ENCODE measurements at places on chromosomes 6 and 20. TPM values are rescaled to one million over a fixed set of nuclear protein-coding genes. Genes with fewer than 3 reads are reported as not detected.

The PDYN gene
- total RNA-seq, result not detected

The ELOVL4 gene
- 2.8 TPM for total RNA-seq

The IMPG1 gene
- total RNA-seq, result not detected

The HAO1 gene
- total RNA-seq, result not detected

The DPPA5 gene
- total RNA-seq, result not detected

The TSBP1 gene
- total RNA-seq, result not detected

The DDO gene
- 5.5 TPM for total RNA-seq

The HFE gene
- 16.8 TPM for total RNA-seq

The BANF2 gene
- not detected for total RNA-seq

The EPPIN gene
- not detected for total RNA-seq

The HCK gene
- not detected for total RNA-seq

The DSP gene
- 0.25 TPM for total RNA-seq

The GJA10 gene
- total RNA-seq, result not detected

The PTPRT gene
- under 0.01 TPM for total RNA-seq

The TSPO2 gene
- not detected for total RNA-seq

The PXDC1 gene
- total RNA-seq, result 49.0 TPM

The CCN6 gene
- not detected for total RNA-seq

The HLA-DRB1 gene
- total RNA-seq, result 0.13 TPM

The GSTA3 gene
- 0.19 TPM for total RNA-seq

The HEBP2 gene
- 19.3 TPM for total RNA-seq

The RAET1E gene
- total RNA-seq, result 1.8 TPM

The TMEM217 gene
- 1.8 TPM for total RNA-seq

The DOK5 gene
- 99.6 TPM for total RNA-seq

The FNDC11 gene
- 0.12 TPM for total RNA-seq

The C6orf52 gene
- 0.66 TPM for total RNA-seq

The MEA1 gene
- total RNA-seq, result 81.7 TPM
